Stimulated activated CD8-positive, alpha-beta memory T cell treated with anti-CD3 and anti-CD28 coated beads, Interleukin-15, amount 100 ng/mL, for 4 hours (primary cell): ENCODE measurements at places on chromosomes 16 and 17.

DNA sequence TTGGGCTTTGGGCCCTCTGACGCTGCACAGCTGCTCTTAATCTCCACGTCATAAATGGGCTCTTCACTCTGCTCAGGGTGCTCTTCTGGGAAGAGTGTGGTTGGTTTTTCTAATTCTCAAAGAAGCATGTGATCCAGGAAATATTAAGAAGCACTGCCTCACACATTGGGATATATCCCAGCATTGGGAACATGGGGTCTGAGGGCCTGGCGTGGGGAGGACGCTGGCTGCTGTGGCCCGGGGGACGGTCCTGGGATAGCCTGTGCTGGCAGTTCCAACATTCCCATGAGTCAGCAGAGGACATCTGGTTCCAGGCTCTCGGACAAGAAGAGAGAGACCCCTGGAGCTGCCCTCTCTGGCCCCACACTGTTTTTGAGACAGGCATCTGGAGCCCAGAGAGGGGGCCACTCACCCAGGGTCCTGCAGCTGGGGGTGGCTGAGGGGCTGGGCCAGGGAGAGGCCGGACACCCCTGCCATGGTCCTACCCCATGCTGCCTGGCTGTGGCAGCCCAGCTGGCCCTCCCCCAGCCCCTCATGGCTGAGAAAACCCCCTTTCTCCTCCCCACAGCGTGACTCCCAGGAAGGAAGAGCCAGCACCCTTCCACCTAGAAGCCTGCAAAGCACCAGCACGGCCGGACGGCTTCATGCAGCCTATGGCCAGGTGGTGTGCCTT is 58.8 kb downstream of the NT5M start:
- DNase-seq, result no peak

- no peak for DNase-seq
Observed at GRCh38 chr17:4740584-4740983, 856 bp upstream of the CXCL16 start.

- no peak for DNase-seq
Observed at GRCh38 chr17:65283704-65284103, 146.5 kb downstream of the RGS9 start.

DNA sequence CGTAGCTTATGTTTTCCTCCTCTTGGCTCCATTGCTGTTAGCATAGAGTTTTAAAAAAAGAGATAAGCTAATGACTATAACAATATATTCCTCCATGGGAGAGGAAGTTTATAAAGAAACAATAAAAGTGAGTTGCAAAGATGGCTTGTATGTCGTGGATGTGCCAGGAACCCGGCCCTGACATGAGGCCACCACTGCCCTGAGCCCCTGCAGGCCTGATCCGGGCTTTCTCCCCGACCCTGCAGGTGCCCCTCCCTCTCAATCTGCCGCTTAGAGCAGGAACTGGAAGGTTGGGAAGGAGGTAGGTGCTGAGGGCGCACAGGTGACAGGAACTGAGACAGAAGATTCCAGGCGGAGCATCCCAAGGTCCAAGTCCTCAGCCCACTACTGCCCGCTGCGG is 11.7 kb downstream of the PAM16 start:
- DNase-seq, result no peak

DNA sequence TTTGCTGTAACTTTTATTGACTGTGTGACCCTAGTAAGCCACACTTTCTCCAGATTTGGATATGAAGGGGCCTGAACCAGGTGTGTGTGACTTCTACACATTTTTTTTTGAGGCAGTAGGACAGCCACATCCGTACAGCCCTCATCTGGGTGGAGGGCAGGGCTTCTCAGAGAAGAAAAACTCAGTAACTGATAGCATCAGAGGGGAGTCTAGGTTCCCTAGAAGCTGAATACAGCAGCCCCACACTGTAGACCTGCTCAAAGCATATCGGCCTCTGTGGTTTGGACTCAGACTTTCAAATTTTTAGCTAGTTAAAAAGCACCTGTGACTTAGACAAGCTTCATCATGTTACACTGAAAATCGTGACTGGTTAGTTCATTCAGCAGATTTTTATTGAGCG is 10.8 kb downstream of the PRSS54 start:
- no peak for DNase-seq

DNA sequence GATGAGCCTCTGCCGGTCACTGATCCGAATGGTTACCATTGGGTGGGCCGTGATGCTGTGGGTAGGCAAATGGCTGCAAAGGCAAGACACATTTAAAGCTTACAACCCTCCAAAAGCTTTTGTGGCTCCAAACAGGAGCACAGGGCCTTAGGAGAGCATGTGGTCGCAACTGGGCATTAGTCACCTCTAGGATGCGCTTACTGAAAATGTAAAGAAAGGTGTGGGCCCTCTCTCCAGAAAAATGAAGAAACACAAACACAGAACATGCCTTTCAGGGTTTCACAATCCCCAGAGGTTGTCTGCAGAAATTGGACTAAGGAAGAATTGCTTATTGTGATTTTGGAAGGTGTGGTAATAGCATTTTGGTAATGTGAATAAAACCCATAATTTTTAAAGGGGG is 86.7 kb upstream of the ATP2A3 start:
- DNase-seq, result no peak

- DNase-seq, result no peak
Observed at GRCh38 chr16:11049396-11050059, 105.2 kb downstream of the CLEC16A start.

GRCh38 chr17:62966426-62967204 is 580 bp downstream of the TANC2 start:
- peak; percentile 27 for DNase-seq

DNA sequence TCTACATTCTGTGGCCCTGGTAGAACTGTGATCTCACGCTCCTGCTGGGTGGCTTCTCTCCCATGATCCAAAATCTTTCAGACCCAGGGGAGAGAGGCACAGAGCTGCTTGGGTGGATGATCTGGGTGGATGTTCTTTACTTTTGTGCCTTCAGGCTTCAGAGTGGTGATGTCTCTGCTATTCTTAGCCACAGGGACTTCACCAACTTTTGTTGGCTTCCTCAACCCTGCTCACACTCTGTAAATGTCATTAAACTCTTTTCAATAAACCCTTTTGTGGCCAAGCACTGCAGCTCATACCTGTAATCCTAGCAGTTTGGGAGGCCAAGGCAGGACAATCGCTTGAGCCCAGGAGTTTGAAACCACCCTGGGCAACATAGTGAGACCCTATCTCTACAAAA is 7.6 kb downstream of the CLEC10A start:
- DNase-seq, result no peak

DNA sequence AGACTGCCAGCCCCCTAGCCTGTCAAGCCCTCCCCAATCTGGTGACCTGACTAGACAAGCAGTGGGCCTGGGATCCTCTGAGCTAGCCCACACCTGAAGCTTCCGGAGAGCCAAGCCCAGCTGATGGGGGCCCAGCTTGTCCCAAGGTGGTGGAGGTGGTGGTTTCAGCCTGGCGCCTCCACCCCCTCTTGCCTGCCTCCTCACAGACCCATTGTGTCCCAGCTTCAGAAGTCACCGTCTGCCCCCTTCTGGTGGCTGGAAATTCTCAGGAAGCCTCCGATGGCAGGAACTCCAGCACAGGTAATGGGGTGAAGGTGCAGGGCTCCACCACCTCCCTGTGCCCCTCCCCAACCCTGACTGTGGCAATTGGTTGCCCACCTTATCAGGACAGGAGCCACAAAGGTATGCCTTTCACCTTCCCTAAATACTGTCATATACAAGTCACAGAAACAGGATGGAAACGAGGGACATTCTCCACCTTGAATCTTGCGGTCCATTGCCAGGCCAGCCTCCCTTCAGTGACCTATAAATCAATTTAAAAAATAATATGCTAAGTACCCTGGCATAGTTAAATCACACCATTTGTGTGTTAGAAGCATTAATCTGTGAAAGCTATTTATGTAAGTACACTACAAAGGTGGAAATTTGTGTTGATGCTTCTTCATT is 66.0 kb upstream of the ZNF423 start:
- no peak for DNase-seq

- DNase-seq, result no peak
Observed at GRCh38 chr16:66382171-66382965, 15.9 kb downstream of the CDH5 start.

- no peak for DNase-seq
Observed at GRCh38 chr16:54159490-54160080, 127.0 kb downstream of the IRX3 start.

- no peak for DNase-seq
Observed at GRCh38 chr16:52573365-52574299, 26.7 kb upstream of the TOX3 start.

GRCh38 chr16:88922114-88922825 is 54.7 kb downstream of the CBFA2T3 start:
- DNase-seq, result no peak

GRCh38 chr17:39641883-39642282 is 4.9 kb downstream of the STARD3 start:
- DNase-seq, result no peak

DNA sequence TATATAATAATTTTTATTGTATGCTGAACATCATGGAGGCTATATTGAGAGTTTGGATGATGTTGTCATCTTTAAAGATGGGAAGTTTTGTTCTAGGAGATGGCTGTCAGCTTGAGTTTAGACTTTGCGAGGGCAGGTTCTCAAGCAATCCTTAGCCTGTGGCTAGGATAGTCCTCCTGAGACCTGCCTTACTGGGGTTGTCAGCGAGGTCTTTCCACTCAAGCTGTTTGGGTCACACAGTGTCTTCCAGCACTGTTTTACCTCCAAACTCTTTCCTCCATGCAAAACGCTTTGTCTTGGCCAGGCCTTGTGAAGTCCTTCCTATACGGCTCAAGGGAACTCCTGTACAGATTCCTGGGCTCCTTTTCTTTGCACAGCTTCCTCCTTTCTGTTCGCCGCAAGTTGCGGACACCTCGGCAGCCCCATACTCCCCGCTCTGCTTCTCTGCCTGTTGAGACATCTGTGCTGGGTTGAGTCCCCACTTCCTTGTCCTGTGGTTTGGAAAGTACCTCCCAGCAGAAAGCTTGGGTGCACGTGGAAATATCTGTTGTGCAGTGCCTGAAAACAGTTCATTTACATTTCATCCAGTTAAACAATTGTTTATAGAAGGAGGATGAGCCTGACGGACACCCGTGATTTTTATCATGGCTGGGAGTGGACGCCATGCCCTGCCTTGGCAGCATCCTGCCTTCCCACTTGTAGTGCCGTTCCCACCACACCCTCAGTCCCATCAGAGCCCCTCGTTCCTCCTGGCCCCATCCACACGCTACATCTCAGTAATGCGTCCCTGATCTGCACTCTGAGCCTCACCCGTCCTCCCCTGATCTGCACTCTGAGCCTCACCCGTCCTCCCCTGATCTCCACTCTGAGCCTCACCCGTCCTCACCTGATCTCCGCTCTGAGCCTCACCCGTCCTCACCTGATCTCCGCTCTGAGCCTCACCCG is 55.0 kb upstream of the CBFA2T3 start:
- DNase-seq, result peak; percentile 17

GRCh38 chr17:79982986-79983385 is 52.7 kb downstream of the TBC1D16 start:
- DNase-seq, result no peak

GRCh38 chr16:30569746-30570635 is 1.5 kb downstream of the ZNF688 start:
- no peak for DNase-seq

GRCh38 chr16:1688807-1689560 is 10.9 kb downstream of the JPT2 start:
- DNase-seq, result no peak

- no peak for DNase-seq
Observed at GRCh38 chr17:77694391-77695363, 263.8 kb upstream of the TNRC6C start.

DNA sequence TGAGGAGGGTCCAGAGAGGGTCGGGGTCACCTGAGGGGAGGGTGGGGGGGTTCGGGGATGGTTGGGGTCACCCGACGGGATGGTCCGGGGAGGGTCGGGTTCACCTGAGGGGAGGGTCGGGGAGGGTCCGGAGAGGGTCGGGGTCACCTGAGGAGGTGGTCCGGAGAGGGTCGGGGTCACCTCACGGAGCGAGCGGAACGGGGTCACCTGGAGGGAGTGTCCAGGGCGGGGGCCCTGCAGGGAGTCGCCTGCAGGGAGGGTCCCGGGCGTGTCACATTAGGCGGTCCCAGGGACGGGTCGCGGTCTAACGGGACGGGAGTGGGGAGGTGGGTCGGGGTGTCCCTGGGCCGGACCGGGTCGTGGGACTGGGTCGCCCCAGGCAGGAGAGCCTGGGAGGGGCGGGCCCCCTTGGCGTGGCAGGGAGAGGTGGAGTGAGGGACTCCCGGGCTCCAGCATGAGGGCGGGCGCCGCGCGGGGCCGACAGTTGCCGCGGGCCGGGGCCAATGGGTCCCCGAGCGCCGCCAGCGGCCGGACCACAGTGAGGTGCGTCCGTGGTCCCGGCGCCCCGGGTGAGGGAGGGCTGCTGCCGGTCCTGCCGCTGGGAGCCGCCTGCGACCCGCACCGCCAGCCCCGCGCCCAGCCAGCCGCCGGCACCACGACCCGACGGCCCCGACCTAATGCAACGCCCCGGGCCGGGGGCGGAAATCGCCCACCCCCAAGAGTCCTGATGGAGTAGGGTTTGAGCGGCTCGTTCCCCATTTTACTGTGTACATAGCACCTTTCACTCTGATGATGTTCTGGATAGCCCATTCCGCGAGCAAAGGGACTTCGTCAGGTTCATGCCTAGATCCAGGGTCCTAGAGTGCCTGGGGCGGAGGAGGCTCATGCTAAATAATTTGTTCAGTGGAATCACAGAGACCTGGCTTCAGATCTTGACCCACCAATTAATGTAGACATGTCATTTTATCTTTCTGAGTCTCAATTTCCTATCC is 1.2 kb upstream of the ABCA3 start:
- DNase-seq, result no peak

DNA sequence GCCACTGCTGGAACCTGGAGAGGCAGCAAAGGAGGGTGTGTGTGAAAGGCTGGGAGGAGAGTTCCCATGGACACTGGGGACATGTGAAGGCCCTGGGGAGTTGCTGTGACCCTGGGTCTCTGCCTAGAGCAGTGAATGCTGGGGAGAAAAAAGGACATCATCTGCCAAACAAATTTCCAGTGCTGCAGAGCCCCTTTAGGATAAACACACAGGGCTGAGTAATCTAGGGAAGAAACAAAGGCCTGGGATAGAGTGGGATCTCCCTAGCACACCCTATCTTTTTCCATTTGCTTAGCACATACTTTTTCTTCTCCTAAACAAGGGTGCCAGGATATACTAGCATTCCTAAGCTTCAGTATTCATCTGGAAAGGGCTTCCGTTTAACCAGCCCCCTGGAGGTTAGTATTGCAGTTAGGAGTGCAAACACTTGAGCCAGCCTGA is 3.3 kb upstream of the HIGD1B start:
- no peak for DNase-seq

- DNase-seq, result no peak
Observed at GRCh38 chr16:53678756-53679343, 24.8 kb downstream of the RPGRIP1L start.

DNA sequence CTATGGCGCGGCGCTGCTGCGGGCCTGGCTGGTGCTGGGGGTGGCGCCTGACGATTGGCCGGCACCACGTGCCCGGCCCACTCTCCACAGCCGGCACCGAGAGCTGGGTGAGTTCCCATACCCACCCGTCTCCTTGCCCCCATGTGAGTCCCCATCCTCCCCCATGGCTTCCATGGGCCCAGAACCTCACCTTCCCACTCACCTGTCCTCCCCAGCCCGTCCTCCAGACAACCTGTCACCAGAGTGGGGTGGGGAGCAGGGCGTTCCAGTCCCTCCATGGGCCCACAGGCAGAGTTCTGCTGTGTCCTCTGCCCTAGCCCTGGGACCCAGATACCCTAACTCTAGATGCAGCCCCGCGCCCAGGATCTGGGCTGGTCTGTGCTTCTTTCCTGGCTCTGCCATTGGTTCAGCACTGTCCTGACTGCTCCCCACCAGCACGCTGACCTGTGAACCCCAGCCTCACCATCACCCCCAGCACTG is 5.5 kb downstream of the ARMC5 start:
- no peak for DNase-seq
